Endodermal cell (in vitro differentiated cells): ENCODE measurements at places on chromosomes 5 and 9. TPM values are rescaled to one million over a fixed set of nuclear protein-coding genes. Genes with fewer than 3 reads are reported as not detected.

FCN1 gene
- total RNA-seq = not detected in 3 replicates

GFM2 gene
- 34.0 to 44.5 TPM (median 39.1 TPM) in 3 replicates for total RNA-seq

SPEF2 gene
- total RNA-seq = 3.9 to 5.3 TPM (median 4.0 TPM) in 3 replicates

- no peak for DNase-seq
Measured at GRCh38 chr5:88671106-88671504, 211.9 kb downstream of the MEF2C start.

DNA sequence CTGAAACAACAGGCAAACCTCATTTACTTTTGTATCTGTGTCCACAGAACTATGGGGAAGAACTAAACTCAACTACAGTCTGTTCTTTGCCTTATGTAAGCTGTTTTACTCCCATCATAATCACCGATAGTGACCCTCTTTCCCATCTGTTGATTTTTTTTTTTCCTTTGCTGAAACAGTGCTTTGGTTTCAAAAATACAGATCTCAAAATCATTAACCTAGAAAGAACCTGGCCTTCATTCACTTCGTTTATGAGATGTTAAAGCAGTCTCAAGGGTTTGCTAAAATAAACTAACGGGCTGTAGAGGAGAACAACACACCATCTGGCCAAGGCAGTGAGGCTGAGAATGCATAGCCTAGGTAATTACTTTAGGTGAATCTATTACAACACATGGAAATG lies 706.6 kb upstream of the ZNF608 start:
- no peak for DNase-seq

DNA sequence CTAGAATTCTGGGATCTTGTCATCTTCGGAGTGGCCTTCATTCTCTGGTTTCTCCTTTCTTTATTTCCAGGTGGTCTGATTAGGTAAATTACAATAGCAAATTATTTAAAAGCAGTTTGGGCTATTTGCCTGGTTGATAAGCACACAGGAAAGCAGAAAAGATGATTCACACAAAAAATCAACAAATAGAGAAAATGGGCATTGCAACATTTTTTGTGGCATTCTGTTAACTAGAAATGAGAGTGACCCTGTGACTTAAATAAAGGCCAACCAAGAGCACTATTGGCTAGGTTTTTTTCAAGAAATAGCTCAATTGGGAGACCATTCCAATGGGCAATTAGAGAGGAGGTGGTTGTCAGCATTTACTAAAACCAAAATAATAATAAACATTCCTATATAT lies 6.5 kb upstream of the PDZD2 start:
- DNase-seq = no peak

DNA sequence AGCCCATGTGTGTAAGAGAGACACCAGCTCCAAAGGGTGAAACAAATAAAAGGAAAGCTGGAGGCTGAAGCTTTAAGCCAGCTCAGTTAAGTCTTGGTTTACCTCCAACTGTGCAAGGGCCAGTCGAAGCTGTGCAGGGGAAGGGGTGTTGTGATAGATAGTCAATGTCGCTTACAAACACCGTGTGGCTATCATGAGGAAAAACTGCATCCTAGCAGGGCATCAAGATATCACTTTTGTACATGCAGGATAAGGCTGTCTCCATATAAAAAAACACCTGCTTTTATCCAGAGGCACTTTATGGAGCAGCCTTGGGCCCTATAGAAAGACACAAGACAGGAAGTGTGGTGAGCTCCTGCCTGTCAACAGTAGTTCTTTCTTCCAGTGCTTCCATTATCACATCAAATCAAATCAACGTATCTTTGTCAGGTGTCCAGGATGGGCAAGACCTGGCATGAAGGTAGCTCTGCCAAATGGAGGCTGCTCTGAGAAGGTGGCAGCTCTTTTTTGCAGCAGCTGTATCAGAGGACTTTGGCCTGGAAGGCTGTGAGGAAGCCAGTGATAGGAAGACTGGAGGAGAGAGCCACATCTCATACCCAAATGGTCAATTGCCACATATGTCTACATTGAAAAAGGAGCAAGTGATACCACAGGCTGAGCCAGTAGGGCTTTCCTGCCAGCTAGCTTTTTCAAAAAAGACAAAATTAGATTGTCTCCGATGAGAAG lies 29.3 kb upstream of the SELENOP start:
- no peak for DNase-seq

PCDHGA7 gene
- 1.1 and 1.9 TPM in 2 replicates for total RNA-seq

DNA sequence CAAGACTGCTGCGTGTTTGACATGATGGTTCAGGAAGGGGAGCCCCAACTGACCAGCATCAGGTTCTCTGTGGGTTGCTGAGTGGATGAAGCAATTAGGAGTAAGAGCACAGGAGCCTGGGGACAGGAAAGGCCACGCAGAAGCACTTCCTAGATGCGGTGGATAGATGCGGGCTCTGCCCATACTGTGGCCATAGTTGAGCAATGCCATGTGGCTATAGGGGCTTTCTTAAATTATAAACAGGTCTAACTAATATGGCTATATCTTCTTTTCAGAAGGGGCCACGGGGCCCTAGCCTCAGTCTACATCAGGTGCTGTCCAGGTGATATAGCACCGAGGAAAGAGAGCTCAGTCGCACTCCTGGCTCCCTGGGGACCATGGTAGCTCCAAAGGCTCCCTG lies 198.6 kb downstream of the GADD45G start:
- DNase-seq = peak; percentile 8

QSOX2 gene
- 21.6 and 22.0 TPM in 2 replicates for total RNA-seq

GRCh38 chr5:169980418-169981053 lies at the start of gene INSYN2B:
Gene INSYN2B, minus strand, starts transcription at chr5:169980495. Its CDS starts 96,597 bp downstream, at chr5:169883898.
- DNase-seq = peak; percentile 96

DNA sequence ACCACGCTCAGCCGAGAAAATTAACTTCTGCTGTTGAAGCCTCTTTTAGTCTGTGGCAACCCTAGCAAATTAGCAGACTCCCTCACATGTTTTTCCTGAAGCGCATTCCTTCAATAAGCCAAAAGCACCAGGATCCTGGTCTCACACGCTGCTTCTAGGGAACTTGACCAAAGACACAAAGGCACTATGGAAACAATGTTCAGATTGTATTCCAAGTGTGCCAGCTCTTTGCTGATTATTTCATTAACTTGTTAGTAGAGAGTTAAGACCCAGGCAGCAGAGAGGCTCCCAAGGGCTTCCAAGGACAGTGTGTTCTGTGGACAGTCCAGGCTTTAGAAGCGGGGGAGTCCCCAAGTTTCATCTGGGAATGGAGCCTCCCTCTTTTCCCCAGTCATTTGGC lies 94.4 kb upstream of the BASP1 start:
- DNase-seq = no peak

GRCh38 chr5:38422622-38423021 lies 133.8 kb downstream of the LIFR start:
- DNase-seq = no peak
